ENCODE measurements at places on chromosomes 11 and 22. TPM values are rescaled to one million over a fixed set of nuclear protein-coding genes. Genes with fewer than 3 reads are reported as not detected.

DNA sequence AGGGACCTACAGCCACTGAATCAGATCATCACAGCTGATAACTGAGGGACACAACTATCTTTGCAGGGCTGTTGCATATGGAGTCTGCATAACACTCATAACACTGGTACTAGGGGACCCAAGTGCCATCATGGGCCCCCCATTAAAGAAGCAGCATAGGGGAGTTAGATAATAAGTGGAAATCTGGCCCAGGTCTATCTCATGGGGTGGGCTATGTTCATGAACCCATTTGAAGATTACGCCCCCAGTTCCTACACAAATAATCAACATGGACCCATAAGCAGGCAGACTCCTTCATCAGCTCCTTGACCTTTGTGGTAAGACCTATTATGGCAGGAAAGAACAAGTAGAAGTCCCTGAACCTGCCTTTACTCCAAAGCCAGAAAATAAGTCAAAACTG, 48.8 kb downstream of the ASCL2 start:
- DNase-seq, result no peak

DNA sequence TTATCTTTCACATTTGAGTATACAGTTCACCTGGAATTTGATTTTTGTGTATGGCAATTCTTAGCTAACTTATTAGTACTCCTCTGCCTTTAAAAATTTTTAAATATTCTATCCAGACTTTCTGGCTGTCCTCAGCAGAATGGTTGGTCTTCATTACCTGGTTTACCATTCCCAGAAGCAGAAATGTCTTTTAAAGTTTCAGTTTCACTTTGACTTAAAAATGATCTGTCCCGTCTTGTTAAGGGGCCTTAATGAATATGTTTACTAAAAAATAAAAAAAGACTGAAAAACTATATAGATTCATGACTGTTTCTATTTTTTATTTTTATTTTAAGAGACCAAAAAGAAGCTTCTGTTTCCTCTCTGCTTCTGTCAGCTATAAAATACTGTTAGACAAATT, 70.5 kb upstream of the TNRC6B start:
- peak; percentile 41 for DNase-seq

DNA sequence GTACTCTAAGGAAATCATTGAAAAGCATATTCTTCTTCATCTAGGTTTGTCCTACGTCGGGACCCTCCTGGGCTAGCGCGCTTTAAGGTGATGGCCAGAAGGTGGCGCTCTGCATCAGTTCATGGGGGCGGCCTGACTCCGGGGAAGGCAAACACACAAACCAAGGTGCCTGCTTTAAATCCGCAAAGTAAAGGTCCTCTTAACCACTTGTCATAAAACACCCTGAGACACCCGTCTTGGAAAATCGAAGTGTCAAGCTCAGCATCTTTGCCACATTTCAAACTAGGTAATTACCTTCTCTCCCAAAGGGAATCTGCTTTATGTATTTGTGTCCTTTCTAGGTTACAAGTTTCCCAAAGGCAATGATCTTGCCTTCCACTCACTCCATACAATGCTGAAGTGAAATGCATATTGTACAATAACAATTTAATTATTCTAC, 33.9 kb downstream of the LMO2 start:
- peak; percentile 78 for DNase-seq

DNA sequence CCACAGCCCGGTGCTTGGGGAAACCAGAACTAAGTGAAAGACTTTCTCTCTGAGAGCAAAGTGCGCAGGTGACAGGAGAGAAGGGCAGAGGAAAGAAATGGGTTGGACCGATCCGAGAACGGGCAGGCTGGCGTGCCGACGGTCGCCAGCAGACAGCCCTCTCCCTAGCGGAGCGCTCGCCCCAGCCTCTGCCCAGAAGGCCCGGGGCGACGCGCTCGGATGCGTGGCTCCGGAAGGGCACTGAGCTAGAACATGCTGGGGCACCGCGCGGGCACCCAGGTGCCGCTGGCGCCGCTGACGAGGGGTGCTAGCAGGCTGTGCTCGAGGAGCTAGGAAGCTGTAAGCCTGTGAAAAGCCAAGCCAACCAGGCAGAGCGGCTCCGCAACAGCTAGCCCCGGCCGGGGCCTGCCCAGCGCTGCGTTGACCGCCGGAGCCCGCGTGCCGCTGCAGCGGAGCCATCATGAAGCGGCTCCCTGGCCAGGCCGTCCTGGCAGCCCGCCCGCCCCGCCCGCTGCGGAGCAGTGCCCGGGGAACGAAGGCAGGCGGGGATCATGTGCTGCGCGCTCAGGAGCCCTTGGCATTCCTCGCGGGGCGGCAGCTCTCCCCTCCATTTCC, 22.1 kb upstream of the RRAS2 start:
- peak; percentile 79 for DNase-seq

GRCh38 chr11:9357041-9357440, 27.4 kb upstream of the IPO7 start:
- DNase-seq, result no peak

- no peak for DNase-seq
Measured at GRCh38 chr11:87187076-87187475, 149.3 kb downstream of the TMEM135 start.

DNA sequence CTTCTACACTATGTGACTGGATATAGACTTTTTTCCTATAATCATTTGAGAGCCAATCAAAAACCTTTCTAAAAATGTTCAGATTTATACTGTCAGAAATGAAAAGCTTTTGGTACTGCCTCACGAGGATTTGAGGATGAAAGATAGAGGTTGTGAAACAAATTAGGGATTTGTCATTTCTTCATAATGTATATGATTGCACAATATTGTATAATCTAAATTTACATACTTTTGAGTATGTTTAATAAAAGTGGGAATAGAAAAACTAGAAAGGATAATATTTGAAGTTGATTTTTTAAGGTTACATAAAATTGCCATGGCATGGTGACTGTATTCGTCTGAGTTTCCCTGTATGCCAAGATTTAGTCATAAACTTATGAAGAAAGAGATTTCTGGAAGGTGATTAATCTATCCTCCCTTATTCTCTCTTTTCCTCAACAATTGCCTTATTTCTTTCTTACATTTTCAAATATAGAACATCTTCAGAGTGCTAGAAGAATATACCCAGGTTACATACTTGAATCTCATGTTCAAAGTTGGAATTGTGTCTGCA, 56.2 kb downstream of the CASP12 start:
- DNase-seq, result peak; percentile 3

- DNase-seq, result no peak
Measured at GRCh38 chr11:4050138-4050537, 44.5 kb upstream of the RRM1 start.

- peak; percentile 34 for DNase-seq
Measured at GRCh38 chr11:5891216-5891800, 1.7 kb upstream of the OR52E5 start.

- DNase-seq, result no peak
Measured at GRCh38 chr11:1707751-1708150, 10.8 kb downstream of the KRTAP5-6 start.

DNA sequence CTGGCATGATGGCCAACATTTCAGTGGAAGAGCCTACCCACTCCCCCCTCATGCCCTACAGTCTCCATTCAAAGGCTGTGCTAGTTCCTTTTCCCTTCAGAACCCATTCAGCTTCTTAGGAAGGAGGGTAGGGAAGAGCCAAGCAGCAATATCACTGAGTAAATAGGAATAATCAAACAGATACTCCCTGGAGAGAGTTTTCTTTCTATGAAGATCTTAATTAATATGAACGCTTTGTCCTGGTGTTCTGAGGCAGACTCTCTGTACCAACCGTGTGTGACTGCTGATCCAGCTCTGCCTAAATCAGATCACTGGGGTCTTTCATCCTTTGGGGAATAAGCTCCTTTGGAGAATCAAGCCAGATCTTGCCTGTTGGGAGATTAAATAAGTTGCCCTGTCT, 75.2 kb upstream of the NNMT start:
- no peak for DNase-seq

GRCh38 chr11:92852946-92853345, 116.5 kb upstream of the MTNR1B start:
- peak; percentile 27 for DNase-seq

- peak; percentile 64 for DNase-seq
Measured at GRCh38 chr11:12284316-12285050, 92.9 kb upstream of the PARVA start.

Gene PTPN5
- not detected for polyA plus RNA-seq

Gene GLYATL1
- polyA plus RNA-seq, result 0.22 TPM

Gene FOLR2
- not detected for polyA plus RNA-seq

Gene HYLS1
- polyA plus RNA-seq, result 13.0 TPM

Gene MPZL3
- polyA plus RNA-seq, result 0.72 TPM
